CD8-positive, alpha-beta T cell (primary cell): ENCODE measurements at places on chromosomes 7 and 10.
A peak's percentile ranks its signal among the peaks of the same experiment; 100 is the strongest.

DNA sequence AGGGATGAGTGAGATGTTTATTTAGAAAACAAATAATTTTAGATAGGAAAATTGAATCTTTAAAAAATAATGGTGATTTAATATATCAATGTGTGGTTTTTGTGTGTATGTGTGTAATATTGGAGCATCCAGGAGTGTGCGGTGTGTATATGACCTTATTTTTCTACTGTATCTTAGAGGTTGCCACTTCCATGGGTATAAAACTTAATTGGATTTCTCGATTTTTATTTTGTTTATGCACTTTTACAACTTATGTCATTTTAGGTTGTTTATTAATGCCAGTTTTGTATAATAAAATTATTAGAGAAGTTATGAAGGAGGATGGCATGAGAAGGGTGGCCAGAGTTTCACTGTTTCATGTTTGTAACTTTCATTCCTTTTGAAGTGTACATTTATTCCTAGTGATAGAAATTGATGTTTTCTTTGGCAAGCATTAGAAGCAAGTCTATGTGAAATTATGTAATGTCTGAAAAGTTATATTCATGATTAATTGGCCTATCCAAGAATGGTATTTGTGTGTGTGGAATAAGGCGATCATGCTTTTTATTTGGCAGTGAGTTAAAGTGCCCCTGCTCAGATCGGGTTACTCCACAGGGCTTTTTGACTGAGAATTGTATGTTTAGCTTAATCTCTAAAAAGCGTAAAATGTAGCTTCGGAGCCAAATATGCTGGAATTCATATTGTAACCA lies 110.3 kb downstream of the KAT6B start:
- no peak for DNase-seq

GRCh38 chr7:20228654-20229053 lies 11.5 kb upstream of the MACC1 start:
- DNase-seq: no peak

DNA sequence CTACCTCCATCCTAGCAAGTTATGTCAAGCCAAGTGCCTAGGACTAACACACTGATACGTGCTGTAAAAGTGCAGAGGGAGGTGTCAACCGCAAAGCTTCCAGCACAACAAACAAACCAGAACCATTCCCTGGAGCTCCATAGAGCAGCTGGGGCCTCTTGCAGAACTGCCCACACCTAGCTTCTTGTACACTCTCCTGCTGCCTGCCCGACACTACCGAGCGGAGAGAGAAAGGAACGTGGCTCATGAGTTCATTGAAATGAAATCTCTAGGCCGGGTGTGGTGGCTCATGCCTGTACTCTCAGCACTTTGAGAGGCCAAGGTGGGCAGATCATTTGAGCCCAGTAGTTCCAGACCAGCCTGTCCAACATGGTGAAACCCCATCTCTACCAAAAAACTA lies 73.5 kb downstream of the MKI67 start:
- DNase-seq: no peak

DNA sequence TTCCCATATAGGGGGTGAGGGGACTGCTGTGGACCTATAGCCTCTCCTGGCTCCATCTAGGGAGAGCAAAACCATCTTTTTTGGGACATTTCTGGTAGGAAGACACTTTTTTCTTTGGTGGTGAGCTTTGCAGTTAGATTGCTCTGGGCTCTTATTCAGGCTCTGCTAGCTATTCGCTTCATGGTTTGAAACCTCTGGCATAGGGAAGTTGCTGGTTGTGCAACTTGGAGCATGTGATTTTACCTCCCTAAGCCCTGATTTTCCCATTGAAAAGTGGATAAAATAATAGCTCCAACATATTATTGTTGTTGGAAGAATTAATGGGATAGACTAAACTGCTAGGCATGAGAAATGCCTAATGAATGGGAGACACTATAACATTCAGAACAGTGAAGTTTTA lies 69.6 kb downstream of the CYP26A1 start:
- DNase-seq: no peak

DNA sequence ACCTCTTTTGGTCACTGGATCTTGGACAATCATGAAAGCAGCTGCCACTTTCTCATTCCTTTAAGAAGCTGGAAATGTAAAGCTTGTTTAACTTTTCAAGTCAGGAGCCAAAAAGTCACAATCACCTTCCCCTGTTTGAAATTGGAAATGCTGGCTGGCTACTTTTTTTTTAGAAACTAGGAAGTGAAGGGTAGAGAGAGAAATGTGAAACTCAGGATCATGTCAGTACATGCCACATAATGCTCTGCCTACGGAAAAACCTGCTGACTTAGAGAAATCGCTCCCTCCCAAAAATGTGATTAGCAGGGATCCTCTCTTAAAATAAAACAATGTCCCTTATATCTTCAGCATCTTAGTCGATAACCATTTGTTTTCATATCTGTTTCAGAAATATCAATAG lies 188.4 kb upstream of the C7orf33 start:
- DNase-seq: no peak

DNA sequence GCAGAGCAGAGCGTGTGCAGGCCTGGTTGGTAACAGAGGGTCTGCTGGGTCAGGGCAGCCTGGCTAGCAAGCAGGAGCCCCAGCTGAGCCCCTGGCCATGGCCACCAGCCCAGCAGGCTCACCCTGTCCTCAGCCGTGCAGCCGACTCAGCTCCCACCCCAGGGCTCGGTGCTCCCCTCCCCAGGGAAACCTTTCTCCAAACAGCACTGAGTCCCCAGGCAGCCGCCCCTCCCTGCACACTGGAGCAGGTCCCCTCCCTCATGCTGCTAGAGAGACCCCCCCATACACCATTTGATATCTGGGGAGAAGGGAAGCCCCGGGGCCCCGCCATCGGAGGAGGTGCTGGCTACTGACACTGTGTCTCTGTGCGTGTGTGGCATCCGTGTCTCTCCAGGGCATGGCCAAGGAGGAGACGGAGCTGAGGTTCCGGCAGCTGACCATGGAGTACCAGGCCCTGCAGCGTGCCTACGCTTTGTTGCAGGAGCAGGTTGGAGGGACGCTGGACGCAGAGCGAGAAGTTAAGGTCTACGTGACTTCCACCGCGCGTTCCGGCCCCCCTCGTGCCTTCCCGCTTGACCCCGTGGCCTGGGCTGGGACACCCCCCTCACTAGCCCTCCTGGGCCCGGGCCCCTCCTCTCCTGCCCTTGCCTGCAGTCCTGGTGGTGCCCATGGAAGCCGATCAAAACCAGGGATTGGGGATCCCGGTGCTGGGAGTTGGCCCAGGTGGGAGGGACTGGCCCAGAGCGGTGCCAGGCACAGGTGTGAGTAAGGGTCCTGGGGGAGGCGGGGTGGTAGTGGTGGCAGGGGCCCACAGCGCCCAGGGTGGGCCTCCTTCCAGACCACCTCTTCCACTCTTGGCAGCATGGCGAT lies 45.0 kb upstream of the DPYSL4 start:
- DNase-seq: no peak

DNA sequence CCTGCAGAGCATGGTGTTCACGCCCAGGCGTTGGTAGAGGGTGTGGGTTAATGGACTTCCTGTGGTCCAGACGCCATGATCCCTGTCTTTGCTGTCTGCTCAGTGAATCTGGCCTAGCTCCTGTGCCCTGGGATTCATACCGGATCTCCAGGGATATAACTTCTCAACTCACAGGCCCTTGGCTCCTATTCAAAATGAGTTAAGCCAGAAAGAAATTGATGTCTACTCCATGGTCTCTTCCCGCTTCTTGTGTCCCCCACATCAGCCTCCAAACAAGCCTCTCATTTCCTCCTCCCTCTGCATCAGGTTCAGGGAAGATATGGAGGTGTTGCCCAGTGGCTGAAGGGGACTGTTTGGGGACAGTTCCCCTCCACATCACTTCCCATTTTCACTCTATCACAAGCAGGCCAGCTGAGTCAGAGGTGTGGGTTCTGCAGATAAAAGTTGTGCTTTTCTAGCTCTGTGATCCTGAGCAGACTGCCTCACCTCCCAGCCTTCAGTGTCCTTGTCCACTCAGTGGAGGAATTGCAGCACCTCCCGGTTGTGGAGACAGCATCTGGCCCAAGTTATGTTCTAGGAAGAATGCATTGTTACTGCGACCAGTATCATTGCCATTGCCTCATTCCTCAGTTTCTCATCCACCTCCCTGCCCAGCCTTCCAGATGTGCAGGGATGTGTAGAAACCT lies 22.5 kb downstream of the AKR1E2 start:
- no peak for DNase-seq

GRCh38 chr10:120336911-120337540 lies 120.0 kb upstream of the PLPP4 start:
- DNase-seq: peak; percentile 7

GRCh38 chr10:22280078-22280477 lies 36.1 kb upstream of the COMMD3 start:
- DNase-seq: no peak
